ENCODE measurements at places on chromosomes 12 and 14.
A peak's percentile ranks its signal among the peaks of the same experiment; 100 is the strongest.

GRCh38 chr12:32290411-32290810, 108.9 kb upstream of the FGD4 start:
- peak; percentile 56 for DNase-seq

- no peak for DNase-seq
Measured at GRCh38 chr14:35949920-35950513, 123.9 kb downstream of the BRMS1L start.

- no peak for DNase-seq
Measured at GRCh38 chr12:8465301-8465996, 9.7 kb downstream of the CLEC6A start.

- DNase-seq: peak; percentile 99
Measured at GRCh38 chr12:133080026-133080367, 726 bp upstream of the ZNF140 start.

Data from IMR-90 (cell line).